ENCODE measurements at places on chromosomes 1 and 21. TPM values are rescaled to one million over a fixed set of nuclear protein-coding genes. Genes with fewer than 3 reads are reported as not detected.

- no peak overlapping the region for H3K4me3 ChIP-seq
- H3K27me3 ChIP-seq = peaks cover 52% of the 10 kb centered on the region
- no peaks in the 10 kb centered on the region for H3K36me3 ChIP-seq
- H3K27ac ChIP-seq = no peak overlapping the region
Measured at GRCh38 chr1:33563699-33564098, 91.3 kb downstream of the ZSCAN20 start.

DNA sequence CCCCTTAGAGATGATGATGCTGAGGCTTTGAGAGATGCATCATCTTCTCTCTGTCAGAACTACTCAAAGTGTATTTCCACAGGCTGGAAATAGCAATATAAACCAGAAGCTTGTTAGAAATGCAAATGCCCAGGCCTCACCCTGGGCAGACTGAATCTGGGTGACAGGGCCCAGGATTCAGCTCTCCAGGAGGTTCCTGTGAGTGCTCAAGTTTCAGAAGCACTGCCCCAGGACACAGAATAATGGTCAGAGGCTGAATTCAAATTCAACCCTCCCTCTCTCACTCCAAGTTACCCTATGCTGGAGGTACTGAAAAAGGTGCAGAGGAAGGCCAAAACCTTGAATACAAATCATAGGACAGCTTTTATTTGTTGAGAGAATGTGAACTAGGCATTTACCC lies 98.5 kb upstream of the NGF start:
- no peak overlapping the region for H3K4me3 ChIP-seq
- DNase-seq = no peak
- no peak overlapping the region for H3K27ac ChIP-seq
- peaks cover 16% of the 10 kb centered on the region for H3K4me1 ChIP-seq
- H3K36me3 ChIP-seq = no peaks in the 10 kb centered on the region

Gene OLFML2B
- not detected for total RNA-seq

Gene ZNF281
- 18.8 TPM for total RNA-seq

- H3K27me3 ChIP-seq = peaks cover under 1% of the 10 kb centered on the region
- no peak overlapping the region for H3K4me3 ChIP-seq
Measured at GRCh38 chr1:46528297-46528955, 23.0 kb downstream of the KNCN start.

Gene SLC9C2
- total RNA-seq = not detected

Gene MAP3K21
- total RNA-seq = 18.3 TPM

Data from PC-9 (cell line).